ENCODE measurements at places on chromosomes 3 and 15. TPM values are rescaled to one million over a fixed set of nuclear protein-coding genes. Genes with fewer than 3 reads are reported as not detected.
A peak's percentile ranks its signal among the peaks of the same experiment; 100 is the strongest.

The FBXO40 gene
- total RNA-seq: 1.9 TPM

The PPP1R14D gene
- total RNA-seq: not detected

The FSD2 gene
- total RNA-seq: not detected

The ELL3 gene
- 1.1 TPM for total RNA-seq

The PHC3 gene
- 99.6 TPM for total RNA-seq

The GABRR3 gene
- not detected for total RNA-seq

The CD86 gene
- total RNA-seq: 4.1 TPM

The ACVR2B gene
- 18.6 TPM for total RNA-seq

The STRC gene
- 11.6 TPM for total RNA-seq

The IQCF5 gene
- total RNA-seq: not detected

The CPLX3 gene
- total RNA-seq: 2.9 TPM

- DNase-seq: no peak
Observed at GRCh38 chr3:161336661-161337060, 34.7 kb downstream of the SPTSSB start.

- no peak for DNase-seq
Observed at GRCh38 chr15:69578787-69579583, 126.4 kb downstream of the RPLP1 start.

DNA sequence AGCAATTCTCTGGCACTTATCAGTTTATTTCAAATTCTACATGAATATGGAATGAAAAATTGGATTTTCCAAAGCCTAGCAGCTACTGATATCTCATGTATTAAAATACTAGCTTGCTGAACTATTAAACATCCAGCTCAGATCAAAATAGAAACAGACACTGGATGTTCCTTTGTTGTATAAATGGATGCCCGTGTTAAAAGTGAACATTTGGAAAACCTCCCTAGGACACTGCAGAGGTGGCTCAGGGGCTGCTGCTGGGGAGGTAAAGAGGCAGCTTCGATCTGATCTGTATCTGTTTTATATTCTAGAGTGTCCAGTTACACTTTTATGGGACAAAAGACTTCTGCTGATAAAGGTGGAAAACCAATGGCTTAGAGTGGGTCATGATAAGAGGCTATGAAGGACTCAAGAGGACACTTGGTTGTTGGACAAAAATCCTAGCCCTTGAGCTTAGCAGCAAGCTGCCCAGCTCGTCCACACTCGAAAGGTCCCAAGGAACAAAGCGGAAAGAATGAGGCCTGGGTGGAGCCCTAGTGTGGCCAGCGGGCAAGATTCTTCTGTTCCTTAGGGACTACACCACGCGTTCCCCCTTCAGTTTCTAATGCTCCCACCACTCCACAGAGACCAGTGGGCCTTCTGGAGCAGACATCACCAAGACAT, 9.9 kb downstream of the MESD start:
- no peak for DNase-seq

GRCh38 chr15:69849232-69849610, 248.5 kb downstream of the TLE3 start:
- DNase-seq: no peak

- no peak for DNase-seq
Observed at GRCh38 chr3:31968369-31968926, 12.6 kb downstream of the OSBPL10 start.

DNA sequence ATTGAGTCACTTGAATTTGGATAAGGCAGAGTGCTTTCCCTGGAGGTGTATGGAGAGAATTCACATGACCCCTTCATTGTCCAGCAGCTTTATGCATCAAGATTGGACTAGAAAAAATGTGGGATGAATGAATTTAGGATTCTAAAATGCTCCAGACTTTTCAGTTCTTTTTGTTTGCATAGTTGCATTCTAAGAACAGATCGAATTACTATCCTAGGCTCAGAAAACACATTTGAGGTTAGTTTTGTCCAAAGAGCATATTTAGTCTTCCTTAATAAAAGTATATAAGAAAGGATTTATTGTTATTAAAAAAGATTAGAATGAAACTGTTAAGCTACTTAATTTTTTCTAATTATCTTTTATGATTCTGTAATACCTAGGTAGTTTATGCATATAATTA, 127.4 kb downstream of the UBE2E2 start:
- no peak for DNase-seq

- DNase-seq: no peak
Observed at GRCh38 chr3:159030138-159030670, 228.3 kb downstream of the MFSD1 start.

DNA sequence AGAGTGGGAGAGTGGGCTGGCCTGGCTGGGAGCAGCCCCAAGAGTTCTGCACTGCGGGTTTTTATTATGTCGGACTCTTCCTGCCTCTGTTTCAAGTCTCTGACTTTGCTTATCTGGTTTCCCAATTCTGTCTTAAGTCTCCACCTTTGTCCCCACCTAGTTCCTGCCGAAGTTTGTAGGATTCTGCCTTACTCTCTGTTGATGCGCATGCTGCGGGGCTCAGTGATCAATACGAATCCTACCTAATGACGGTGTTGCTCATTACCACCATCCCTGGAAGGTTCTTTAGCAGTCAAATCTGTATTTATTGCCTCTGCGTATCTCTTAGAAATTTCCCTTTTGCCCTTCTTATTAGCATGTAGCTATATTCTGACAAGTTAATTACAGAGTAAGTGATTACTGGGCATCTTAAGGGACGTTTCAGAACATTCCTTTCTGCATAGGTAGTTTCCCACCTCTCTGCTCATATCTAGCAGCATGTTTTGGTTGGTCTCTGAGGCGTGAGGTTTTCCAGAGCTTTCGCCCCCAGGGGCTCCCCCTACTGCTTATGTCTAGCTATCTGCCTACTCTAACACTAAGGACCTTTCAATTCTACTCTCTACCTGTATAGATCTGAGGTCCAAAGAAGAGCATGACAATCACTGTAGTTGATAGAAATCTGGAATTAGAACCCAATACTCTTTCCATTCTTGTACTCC, 236.0 kb upstream of the EIF1B start:
- DNase-seq: no peak

- no peak for DNase-seq
Observed at GRCh38 chr15:46231786-46232185, 597.0 kb downstream of the SQOR start.

- DNase-seq: no peak
Observed at GRCh38 chr3:5349343-5349742, 161.8 kb downstream of the EDEM1 start.

DNA sequence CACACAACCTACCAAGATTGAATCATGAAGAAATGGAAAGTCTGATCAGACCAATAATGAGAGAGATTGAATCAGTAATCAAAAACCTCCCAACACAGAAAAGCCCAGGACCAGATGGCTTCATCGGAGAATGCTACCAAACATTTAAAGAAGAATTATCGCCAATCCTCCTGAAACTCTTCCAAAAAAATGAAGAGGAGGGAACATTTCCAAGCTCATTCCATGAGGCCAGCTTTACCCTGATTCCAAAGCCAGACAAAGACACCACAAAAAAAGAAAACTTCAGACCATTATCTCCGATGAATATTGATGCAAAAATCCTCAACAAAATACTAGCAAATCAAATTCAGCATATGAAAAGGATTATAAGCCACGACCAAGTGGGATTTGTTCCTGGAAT, 94.1 kb downstream of the SENP2 start:
- DNase-seq: no peak

DNA sequence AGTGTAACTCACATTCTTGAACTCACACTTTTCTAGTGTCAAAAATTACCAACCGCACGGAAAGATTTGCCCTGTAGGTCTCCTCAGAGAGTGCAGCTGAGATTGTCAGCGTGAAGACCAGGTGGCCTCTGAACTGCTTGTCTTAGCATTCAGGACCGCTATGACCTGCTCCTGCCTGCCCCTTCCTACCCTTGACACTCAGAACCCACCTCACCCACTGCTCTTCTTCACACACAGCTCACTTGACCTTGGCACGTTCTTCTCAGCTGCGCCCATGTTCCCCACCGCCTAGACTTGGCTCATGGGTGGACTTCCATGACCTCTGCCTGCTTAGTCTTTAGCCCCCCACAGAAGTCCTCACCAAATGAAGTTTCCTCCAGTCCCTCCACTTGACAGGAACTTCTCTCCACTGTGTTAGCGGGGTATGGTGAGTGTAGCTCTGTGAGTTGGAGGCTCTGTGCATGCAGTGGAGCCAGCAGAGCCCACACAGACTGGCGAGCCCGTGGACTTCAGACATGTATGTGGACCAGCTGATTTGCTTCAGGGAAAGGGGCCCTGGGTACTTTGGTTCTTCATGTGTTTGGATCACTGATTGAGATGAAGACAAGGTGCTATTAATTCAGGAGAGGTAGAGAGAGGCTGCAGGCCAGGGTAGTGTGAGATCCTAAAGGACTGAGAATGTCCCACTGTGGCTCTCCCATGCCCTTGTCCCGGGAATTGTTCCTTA, 221.3 kb downstream of the OPA1 start:
- DNase-seq: no peak

- DNase-seq: no peak
Observed at GRCh38 chr3:114861666-114862065, 285.4 kb downstream of the ZBTB20 start.

GRCh38 chr3:123202451-123202850, 708 bp downstream of the SEC22A start:
- no peak for DNase-seq

DNA sequence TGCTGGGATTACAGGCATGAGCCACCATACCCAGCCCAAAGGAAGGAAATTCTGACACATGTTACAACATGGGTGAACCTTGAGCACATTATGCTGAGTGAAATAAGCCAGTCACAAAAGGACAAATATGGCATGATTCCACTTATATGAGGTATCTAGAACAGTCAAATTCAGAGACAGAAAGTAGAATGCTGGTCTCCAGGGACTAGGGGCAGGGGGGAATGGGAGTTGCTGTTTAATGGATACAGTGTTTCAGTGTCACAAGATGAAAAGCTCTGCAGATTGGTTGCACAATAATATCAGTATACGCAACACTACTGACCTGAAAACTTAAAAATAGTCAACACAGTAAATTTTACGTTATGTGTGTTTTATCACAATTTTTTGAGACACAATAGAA, 4.1 kb downstream of the SPATA12 start:
- DNase-seq: no peak

DNA sequence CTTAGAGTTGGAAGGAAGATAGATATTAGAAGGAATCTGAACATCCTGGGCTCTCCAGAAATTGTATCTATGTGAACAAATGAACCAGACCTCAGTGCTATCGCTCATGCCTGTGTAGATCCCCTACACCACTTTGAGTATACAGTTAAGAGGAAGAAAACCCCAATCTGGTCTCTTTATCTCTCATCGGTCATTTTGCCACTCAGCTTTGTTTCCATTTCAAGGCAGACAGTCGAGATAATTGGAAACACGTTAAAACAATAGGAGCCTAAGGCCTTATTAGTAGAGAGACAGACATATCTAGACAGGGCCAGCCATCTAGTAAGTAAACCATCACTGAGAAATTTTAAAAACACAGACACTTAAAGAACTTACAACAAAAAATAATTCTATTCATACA, 101.6 kb downstream of the MYLK start:
- no peak for DNase-seq

- DNase-seq: no peak
Observed at GRCh38 chr3:141669434-141669833, 68.7 kb upstream of the RNF7 start.

- DNase-seq: peak; percentile 65
Observed at GRCh38 chr15:100849021-100849854, 30.4 kb upstream of the ALDH1A3 start.

DNA sequence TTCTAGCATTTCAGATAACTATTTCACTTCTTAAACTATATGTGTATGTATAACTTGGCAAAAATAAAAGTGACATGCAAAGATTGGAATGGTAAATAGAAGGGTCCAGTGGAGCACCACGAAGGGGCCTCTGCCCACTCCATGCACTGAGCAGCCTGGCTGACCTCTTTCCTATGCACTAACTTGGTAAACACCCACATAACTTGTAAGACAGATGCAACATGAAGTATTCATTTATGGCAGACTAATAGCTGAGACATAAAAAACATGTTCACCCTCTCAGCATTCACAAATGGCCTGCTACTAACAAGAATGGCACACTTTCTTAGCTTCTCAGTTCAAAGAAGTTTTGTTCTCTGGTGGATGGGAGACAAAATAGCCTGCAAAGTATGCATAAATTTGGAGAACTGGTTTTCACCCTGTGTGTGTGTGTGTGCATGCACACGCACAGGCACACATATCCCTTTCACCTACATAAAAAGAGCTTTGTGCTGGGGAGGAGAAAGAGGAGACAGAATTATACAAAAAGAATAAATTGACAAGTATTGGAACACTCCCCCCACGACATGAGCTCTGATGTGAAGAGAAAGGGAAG, 26.5 kb upstream of the RYK start:
- DNase-seq: no peak

DNA sequence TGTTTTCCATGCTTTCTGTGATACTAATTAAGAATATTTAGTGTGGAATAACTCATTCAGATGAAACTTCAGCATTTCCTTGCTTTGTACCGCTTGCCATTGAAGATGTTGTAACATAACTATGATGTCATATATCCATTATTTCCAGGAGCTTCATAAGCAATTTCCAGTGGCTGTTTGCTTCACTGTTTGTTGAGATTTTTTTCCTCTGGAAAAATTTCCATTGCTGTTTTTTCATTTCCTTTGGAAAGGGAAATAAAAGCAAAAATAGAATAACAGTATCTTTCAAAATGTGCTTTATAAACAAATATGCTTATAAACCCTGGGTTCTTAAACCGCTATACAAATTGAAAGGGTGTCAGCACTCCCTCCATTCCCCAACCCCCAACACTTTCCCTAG, 319.6 kb upstream of the SEMA6D start:
- DNase-seq: no peak

GRCh38 chr15:66359740-66360139, 3.3 kb upstream of the TIPIN start:
- no peak for DNase-seq

DNA sequence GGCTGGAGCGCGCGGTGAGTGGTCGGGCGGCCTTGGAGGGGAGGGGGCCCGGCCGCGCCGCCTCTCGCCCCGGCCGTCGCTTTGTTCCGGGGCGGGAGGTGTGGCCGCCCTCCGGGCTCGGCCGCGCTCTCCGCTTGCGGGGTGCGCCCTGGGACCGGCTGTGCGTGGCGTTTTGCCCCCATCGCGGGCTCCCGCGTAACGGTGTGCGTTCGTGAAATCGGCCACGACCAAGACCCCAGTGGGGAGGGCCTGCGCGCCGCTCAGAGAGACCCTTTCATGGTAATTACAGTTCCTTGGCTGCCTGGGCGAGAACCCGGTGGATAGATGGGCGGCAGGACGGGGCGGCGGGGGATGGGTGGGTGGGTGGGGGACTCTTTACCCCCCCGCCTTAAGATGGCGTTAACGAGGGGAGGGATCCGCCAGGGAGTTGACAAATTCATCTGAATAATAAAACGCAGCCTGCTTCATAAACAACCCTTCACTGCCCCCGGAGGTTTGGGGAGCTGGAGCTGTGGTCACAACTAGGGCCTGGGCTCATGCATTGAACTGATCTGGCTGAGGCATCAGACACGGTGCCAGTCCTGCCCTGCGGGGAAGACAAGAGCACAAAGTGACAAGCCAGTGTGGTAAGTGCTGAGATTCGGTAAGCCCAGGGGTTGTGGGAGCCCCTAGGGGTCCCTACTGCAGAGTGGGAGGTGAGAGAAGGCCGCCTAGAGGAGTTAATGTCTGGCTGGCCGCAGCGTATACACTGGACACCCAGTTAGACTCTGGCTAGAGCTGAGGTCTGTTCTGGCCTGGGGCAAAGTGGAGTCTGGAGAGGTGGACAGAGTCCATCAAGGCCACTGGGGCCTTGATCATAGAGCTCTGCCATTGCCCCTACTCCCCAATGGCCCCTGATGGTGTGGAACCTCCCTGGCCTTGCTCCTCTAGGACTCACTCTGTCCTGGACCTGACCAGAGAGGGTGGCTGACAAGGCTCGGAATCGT, 668 bp downstream of the MRAS start:
- no peak for DNase-seq

All from dorsolateral prefrontal cortex (tissue), 122 donors.